ENCODE measurements at places on chromosomes 7 and 10.

- no peak for DNase-seq
Observed at GRCh38 chr10:6455592-6455991, 124.5 kb downstream of the PRKCQ start.

- DNase-seq = peak; percentile 75
Observed at GRCh38 chr10:120131183-120131582, 238.7 kb downstream of the SEC23IP start.

- no peak for DNase-seq
Observed at GRCh38 chr7:134504660-134505164, 22.7 kb upstream of the AKR1B10 start.

DNA sequence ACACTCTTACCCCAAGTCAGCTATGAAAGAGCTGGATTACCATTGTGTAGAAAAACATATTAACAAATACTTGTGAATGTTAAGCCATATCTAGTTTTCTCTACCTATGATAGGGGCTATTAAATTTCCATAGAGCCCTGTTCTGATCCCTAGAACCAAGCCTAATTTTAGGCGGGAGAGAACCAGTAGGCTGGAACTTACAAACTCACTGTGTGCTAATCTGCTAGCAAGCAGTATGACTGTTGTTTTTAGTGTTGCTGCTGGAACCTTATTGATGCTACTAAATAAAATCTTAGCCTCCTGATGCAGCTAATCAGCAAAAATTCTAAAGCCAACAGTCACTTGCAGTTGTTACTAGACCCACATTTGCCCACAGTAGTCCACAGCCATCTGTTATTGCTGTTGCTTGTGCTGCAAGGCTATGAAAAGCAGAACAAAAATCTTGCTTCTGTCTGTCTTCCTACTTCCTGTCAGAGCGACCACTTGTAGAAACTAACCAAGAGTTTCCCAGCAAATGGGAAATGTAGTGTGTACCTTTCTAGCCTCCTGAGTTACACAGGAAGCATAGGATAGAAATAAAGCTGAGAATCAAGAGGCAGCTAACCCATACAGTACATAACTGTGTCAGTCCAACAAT, 368.4 kb downstream of the ARL4A start:
- no peak for DNase-seq

DNA sequence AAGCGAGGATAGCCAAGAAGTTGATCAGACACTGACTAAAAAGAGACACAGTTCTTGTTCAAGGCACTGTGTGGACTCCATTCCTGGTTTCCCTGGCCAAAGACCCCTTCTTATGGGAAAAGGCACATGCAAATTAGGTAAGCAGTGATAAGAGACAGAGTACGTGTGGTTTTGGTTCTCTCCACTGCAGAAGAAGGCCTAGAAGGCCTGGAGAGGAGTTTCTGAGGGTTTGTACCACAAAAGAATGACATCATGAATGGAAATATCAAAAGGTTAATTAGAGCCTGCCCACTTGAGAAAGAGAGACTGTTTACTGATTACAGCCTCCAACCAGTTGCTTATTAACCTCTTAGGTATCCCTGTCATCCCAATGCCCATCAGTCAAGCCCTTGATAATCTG, 137.5 kb downstream of the ZNF365 start:
- no peak for DNase-seq

DNA sequence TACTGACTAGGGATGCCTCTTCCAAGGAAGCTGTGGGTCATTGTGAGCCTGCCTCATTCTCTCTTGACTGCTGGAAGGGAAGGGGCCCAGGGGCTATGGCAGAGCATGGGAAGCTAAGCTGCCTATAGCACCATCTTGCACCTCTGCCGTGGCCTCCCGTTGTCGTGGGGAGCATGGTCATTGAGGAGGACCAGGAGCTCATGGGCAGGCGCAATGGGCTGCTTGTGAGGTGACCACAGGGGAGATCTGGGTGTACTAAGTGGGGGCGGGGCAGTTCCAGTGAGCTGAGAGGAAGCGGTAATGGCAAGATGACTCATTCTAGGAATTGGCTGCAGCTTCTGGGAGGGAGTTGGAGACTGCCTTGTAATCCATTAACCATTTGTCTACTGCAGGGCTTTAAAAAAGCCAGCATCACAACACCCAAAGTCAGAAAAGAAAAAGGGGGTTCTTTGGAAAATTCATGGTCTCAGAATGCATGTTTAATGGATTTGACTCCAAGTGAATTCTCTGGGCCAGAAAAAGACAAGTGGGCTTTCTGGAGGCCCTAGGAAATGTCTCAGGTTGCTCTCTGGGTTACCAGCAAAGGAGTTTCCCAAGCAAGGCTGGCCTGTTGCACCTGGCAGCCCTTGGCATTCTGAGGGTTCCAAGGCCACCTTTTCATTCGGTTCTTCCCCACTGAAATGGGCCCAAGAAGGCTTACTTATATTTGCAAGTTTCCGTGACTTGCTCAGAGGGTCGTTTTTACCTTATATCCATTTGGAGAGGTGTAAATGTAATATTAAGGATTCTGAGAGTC, 3.6 kb downstream of the DUSP5 start:
- DNase-seq = peak; percentile 89

- DNase-seq = no peak
Observed at GRCh38 chr10:106571192-106571946, 593.1 kb downstream of the SORCS1 start.

DNA sequence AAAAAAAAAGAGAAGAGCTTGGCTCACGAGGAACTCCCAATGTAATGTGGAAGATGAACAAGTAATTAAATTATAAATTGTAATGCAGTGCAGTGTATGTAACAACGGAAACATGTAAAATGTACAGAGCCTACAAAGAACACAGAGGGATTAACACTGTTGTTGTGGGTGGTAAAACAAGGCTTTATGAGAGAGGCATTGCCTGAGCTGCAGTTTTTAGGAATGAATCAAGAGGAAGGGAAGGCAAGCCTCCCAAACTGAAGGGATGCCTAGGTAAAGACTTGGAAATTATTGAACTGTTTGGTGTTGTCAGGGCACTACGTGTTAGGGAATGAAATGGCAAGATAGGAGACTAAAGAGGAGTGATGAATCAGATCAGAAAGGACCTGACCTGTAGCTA, 213.7 kb downstream of the HTR7 start:
- no peak for DNase-seq

DNA sequence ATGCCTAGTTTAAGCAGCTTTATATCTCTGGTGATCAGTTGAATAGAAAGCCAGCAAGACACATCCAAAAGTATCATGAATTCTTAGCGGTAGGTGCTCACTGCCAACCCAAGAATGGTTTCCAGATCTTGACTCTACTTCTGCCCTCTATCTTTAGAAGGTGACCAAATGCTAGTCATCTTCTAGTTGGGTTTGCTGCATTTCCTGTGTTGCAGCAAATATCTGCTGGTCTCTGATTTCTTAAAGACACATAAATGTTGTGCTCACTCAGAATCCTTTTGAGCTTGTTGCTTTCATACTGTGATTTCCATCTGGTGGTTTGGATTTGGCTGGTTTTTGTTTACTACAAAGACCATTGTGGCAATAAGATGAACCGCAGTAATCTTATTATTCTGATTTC, 2.2 kb downstream of the CDC123 start:
- no peak for DNase-seq

GRCh38 chr7:78993341-78993740, 460.1 kb downstream of the MAGI2 start:
- no peak for DNase-seq

GRCh38 chr10:27558612-27559020, 54.5 kb downstream of the RAB18 start:
- peak; percentile 44 for DNase-seq

DNA sequence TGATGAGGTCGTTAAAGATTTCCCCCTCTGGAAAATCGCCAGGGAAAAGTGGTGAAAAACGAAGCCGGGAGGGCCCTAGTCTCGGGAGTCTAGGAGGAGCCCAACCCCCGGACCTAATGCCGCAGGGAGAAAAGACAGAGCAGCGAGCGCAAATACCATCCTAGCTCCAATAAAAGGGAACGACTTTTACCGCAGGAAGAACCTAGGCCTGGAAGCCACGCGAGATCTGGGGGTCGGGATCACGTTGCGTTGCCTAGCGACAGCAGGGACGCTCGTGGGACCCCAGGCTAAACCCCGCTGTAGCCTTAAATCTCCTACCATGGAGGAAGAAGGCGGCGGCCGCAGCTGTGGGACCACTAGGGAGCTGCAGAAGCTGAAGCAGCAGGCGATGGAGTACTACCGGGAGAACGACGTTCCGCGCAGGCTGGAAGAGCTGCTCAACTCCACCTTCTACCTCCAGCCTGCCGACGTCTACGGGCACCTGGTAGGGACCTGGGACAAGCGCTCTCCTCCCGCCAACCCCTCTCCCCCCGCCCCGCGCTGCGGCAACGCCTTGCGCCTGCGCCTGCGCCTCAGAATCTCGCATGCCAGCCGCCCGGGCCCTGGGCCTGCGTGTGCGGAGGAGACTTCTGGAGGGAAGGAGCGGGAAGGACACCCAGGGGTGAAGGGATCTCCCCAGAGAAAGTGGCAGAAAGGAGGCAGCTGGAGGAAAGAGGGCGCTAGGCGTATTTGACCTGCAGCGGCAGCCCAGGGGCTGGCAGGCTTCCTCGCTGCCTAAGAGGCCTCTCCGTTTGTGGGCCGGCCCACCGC, at the start of gene ENO4:
ENO4 (plus strand) TSS at position 252 of the 810 bp plus-strand sequence; CDS start at position 320, 68 bp downstream.
- peak; percentile 97 for DNase-seq

- no peak for DNase-seq
Observed at GRCh38 chr7:98970805-98971204, 92.5 kb downstream of the TRRAP start.

DNA sequence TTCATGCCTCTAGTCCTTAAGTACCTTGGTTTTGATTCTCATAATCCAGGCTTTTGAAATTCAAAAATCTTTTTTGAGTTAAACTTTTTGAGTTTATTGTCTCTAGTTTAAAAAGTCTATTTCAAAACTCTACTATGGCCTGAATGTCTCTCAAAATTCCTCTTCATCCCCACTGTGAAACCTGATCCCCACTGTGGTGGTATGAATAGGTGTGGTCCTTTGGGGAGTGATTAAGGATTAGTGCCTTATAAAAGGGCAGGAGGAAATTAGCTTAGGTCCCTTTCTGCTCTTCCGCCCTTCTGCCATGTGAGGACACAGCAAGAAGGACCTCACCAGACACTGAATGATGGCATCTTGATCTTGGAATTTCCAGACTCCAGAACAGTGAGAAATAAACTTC, 44.1 kb upstream of the JAZF1 start:
- DNase-seq = no peak

- no peak for DNase-seq
Observed at GRCh38 chr7:55154096-55154495, 135.3 kb downstream of the EGFR start.

GRCh38 chr7:117338020-117338419, 15.2 kb upstream of the WNT2 start:
- DNase-seq = no peak

- DNase-seq = no peak
Observed at GRCh38 chr10:70343712-70344111, 38.7 kb downstream of the LRRC20 start.

DNA sequence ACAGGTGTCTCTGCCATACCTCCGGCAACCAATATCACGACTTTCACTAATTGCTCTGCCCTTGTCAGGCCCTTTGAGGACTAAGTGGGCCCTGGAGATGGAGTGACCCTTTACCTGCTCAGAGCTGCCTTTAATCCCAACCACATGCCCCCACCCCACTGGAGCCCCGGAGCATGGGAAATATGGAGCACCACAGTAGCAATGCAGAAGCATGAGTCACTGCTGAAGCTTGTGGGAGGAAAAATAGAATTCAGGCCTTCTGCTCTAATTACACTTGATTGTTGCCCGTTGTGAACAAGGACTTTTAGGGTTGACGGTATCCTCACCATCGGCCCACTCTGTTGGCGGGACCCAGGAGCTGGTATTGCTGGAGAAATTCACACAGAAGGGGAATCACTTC, 52.5 kb upstream of the FRMD4A start:
- no peak for DNase-seq

DNA sequence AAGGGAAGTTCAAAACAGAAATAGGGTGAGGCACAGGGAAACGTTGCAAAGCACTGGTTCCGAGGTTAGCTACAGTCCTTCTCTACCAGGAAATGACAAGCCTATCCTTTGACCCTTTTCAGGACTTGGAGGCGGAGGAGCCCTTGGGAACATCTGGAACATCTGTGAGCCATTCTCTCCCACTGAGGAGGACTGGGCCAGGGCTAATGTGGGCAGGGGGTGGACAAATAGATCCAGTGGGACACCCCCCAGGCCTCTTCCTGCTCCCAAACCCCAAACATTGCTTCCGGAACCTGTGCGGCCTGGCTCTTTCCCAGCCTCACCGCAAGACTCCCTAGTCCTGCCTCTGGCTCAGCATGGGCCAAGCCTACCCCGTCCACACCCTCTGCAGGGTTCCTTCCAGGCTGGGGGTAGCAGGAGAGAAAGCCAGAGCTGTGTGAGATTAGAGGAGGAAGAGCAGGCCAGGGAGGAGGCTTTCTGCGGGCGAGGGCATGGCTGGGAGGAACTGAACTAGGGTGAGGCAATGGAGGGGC, 36.5 kb downstream of the GHRHR start:
- no peak for DNase-seq

- no peak for DNase-seq
Observed at GRCh38 chr10:87862679-87863052, 667 bp downstream of the KLLN start.

- no peak for DNase-seq
Observed at GRCh38 chr7:43823941-43824340, 45.4 kb downstream of the MRPS24 start.

DNA sequence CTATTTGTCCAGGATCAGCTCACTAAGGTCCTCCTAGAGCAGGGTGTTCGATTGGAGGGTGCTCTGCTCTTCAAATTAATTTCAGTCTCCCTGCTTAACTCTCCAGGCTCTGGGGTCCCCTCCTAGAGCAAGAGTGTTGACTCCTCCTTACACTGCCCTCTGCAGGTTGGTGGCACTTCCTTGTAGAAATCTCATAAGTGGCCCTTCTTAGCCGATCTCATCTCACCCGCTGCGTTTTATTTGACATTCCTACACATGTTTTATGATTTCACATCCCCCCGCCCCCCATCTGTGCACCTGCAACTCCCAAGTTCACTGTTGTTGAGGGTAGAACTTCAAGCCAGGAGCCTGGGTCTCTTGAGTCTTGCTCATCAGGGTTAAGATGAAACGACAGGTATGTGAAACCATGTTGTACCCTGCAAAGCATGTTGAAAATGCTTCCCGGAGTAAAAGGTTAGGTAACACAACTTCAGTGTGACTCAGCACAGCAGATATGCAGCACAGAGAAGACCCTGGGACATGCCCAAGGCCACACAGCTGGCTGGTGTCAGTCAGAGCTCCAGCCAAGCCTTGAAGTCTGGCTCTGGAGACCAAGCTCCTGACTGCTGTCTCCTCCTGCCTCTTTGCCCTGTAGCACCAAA, 171.2 kb downstream of the PRKAG2 start:
- DNase-seq = peak; percentile 73

GRCh38 chr10:34462056-34462455, 353.0 kb downstream of the PARD3 start:
- no peak for DNase-seq
